Dorsolateral prefrontal cortex (tissue), 122 donors: ENCODE measurements at places on chromosomes 11 and 22.

DNA sequence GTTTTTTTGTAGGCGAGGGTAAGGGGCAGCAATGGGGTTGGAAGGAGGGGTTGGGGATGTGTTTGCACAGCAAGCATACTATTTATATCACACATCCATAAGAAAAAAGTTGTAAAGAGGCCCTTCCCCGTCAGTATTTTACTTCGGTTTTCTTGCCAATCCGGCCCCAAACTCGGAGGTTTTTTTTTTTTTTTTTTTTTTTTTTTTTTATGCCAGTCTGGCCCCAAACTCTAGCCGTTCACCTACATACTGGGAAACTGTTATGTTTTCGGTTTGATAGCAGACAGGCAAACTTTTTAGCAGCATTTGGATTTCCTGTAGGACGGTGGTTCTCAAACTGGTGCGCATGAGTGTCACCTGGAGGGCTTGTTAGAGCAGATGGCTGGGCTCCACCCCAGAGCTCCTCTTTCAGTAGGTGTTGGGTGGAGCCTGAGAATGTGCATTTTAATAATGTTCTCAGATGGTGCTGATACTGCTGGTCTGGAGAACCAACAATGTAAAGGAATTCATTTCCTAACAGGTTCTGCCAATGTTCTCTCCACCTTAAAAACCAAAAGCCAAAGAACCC is 76.5 kb upstream of the ZBED5 start:
- no peak for DNase-seq

- DNase-seq, result no peak
Observed at GRCh38 chr11:33970984-33971466, 79.1 kb upstream of the LMO2 start.

DNA sequence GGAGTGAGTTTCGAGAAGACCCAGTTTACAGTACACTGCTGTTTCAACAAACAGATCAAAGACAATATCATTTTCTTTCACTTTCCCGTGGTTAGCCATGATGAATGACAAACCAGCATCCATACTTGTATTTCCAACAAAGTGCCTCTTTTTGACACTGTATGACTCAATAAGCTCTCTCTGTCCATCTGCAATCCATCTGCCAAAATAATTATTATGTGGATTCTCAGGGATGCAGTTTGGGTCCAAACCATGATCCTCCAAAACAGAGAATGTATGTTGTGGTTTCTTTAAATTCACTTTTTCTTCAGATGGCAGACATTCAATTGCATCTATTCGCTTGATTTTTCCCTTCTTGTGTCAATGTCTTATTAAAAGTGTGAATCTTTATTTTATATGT is 37.8 kb upstream of the RASD2 start:
- DNase-seq, result no peak

DNA sequence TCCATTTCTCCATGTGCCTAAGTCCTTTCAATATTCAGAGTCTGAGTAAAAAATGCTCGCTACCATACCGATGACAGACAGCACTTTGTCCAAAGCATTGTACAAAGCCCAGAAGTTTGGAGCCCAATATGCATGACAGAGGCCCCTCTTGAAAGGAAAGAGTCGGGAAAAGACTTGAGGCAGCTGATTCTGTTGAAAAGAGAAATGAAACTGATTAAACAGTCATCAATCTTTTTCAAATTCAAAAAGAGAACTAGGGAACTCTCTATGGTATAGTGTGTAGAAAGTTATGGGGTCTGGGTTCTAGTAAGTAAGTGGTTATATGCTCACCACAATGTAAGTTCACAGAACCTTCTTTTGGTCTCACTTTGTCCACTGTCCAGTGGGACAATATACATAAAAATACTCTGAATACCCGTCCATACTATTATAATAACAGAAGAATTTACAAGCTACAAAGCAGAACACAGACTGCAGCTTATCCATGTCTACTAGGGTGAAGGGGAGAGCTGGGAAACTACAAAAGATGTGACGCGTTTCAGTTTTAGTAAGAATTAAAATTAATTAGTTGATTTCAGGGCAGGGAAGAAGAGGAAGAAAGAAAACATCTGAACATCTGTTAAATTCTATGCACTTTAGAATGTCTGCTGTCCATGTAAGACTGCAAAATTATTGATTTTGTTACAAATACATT is 26.7 kb downstream of the ALG8 start:
- no peak for DNase-seq

DNA sequence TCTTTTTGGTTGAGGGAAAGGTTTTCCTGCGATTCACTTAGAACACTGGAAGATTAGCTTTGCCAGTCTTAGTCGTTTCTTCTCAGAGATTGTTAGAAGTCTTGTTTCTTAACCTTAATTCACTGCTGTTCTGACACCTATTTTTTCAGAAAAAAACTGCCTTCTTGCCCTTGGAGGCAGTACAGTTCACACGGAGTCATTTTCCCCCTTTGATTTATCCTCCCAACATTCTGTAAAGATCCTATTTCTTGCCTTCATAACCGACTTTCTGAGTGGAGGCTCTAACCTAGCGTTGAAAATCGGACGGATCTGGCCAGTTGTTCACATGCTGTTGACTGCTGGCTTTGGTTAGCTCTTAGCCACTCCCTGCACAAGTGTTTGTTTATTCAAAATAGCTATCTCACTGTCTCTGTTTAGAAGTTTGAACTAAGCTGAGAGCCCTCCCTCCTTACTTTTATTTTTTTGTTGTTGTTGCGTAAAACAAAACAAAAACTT is 737 bp downstream of the BCL2L13 start:
- no peak for DNase-seq

GRCh38 chr22:36445158-36445668 is 36.2 kb downstream of the TXN2 start:
- no peak for DNase-seq

DNA sequence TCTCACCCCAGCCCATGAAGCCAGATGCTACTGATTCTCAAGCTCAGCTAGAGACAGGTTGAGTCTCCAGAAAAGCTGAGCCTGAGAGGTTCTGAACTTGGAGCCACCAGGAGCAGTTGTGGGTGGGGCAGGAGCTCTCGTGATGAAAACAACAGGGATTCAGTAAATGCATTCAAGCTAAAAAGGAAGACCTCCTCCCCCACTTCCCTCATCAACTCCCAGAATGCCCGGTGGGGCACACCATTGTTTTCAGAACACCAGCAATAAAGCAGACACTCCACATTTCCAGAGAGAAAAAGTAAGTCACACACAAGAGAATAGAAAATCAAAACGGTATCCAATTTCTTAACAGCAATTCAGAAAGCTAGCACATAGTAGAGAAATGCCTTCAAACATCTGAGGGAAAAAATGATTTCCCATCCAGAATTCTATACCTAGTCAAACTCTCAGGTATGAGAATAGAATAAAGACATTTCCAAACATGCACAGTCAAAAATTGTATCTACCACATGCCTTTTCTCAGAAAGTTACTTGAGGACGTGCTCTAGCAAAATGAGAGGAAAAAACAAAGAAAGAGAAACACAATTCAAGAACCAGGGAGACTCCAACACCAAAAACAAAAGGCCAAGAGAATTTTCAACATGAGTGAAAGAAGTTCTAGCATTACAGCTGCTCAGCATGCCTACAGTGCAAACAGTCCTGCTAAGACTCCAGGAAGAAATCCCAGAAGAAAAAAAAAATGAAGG is 56.8 kb downstream of the CDKN1C start:
- no peak for DNase-seq

GRCh38 chr11:16749092-16749491 is 10.6 kb downstream of the C11orf58 start:
- no peak for DNase-seq

GRCh38 chr11:94934362-94934761 is 39.0 kb downstream of the CWC15 start:
- peak; percentile 63 for DNase-seq

DNA sequence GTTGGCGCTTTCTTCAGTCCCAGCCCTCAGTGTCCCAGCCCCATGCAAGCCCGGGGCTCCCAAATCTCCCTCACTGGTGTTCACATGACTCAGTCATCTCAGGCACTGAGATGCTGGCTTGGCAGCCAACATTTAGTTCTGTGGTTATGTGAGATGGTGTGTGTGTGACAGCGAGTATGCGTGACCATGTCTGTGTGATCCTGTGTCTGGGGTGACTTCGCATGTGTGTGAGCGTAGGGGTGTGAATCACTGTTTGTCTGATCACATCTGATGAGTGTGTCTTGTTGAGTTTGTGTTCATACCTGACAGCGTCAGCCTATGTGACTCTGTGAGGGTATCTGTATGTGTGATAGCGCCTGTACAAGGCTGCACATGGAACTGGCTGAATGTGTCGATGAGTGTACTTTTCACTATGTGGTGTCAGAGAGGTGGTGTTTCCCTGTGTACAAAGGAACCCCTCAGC is 16.2 kb downstream of the CREB3L1 start:
- no peak for DNase-seq

DNA sequence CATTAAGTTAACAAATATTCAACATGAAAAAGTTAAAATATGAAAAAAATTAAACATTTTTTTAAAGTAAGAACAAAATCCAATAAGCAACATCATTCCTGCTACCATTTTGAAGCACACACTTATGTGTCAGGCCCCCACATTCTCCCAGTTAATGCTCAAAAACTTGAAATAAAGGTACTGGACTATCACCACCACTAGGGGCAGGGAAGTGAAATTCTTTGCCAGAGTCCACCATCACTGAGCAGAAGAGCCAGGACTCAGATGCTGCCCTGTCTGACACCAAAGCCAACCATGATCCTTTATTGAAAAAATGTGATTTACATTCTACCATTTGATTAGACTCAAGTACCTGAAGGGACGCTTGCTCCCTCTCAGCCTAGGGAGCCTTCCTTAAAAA is 39.1 kb downstream of the PITPNB start:
- no peak for DNase-seq

DNA sequence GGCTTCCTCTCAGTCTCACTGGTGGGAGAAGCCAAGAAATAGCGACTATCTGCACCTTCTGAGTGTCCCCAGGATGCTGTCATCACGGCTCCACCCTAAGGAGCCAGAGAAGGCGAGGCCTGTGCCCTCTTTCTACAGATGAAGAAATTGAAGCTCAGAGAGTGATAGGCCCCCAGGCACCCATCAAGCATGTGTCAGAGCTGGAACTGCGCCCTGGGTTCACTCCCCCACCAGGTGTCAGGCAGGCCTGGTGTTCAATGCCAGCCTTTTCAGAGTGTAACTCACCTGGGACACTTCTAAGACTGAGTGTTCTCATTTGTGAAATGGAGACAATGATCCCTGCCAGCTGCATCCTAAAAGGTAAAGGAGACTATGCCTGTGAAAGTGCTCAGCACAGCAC is 127.3 kb upstream of the SEZ6L start:
- no peak for DNase-seq

DNA sequence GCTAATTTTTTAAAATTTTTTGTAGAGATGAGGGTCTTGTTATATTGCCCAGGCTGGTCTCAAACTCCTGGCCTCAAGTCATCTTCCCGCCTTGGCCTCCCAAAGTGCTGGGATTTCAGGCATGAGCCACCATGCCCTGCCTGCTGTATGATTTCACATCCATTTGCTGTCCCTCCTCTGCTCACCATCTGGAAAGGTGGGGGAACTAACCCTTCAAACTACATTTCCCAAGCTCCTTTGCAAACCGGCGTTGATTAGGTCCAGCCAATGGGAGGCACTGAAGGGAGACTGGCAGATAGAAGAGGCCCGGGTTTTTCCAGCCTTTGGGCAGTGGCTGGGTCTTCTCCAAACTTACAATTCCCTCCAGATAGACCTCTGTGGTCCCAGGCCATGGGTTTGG is 19.3 kb downstream of the RFPL1 start:
- DNase-seq, result no peak

DNA sequence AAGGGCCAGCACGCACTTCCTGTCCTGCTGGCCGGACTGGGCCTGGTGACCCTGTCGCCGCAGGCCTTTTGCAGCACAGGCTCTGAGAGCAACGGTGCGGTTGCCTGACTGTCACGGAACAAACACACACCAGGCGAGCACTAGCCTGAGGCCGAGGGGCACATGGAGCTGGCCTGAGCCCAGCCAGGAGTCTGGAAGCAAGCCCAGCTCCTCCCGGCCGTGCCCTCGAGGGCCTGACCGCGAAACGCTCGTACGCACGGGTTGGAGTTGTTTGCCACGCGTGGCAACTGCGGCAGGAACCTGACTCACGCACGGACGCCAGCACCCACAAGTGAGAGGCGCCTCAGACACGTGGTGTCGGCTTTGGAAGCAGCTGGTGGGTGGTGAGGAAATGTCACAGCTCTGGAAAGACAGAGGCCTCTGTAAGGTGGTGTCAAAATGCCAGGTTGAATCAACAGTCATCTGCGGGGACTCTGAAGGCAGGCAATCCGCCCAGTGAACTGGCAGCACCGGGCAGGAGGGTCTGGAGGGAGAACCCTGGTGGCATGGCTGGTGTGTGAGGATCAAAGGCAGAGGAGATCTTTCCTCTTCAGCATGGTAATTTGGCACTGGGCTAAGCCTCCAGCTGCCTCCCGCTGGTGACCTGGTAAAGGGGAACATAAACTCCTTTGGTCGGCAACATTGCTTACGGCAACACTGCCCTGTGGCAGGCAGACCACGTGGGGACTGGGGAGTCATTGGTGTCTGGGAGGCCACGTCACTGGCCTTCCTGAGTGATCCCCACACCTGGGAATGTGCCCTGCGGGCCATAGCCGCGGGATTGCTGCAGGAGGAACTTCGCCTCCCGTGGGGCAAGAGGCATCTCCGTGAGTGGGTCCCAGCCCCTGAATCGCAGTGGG is 15.3 kb upstream of the IL17REL start:
- DNase-seq, result peak; percentile 57

- no peak for DNase-seq
Observed at GRCh38 chr11:62044639-62045121, 77.2 kb upstream of the FTH1 start.

- DNase-seq, result no peak
Observed at GRCh38 chr22:39815932-39816331, 77.6 kb downstream of the ENTHD1 start.

DNA sequence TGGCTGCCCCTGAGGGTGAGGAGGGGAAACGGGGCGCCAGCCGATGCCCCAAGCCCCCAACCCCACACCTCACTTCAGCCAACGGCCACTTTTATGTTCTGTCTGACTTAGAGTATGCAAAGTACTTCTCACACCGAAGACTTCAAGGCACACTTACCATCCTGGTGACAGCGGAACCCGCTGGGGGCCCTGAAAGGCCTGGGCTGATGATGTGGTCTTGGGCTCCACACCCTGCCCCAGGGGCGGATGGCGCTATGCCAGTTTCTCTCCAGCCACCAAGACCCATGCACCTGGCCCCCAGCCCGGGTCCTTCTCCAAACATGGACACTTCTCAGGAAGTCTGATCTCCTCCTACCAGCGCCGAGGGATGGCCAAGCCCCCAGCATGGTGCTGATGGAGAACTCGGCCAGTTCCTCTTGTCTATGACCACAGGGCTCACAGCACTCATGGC is 175.4 kb downstream of the CTTN start:
- DNase-seq, result no peak

GRCh38 chr11:73236854-73237253 is 18.8 kb downstream of the P2RY2 start:
- no peak for DNase-seq

- no peak for DNase-seq
Observed at GRCh38 chr11:92236856-92237255, 12.2 kb downstream of the FAT3 start.

- no peak for DNase-seq
Observed at GRCh38 chr22:17884893-17885292, 110.6 kb upstream of the BID start.
